HTR-8/SVneo (cell line): ENCODE measurements at places on chromosomes 3 and 15.
A peak's percentile ranks its signal among the peaks of the same experiment; 100 is the strongest.

GRCh38 chr15:74680456-74680855 is 15.4 kb downstream of the EDC3 start:
- DNase-seq = no peak

DNA sequence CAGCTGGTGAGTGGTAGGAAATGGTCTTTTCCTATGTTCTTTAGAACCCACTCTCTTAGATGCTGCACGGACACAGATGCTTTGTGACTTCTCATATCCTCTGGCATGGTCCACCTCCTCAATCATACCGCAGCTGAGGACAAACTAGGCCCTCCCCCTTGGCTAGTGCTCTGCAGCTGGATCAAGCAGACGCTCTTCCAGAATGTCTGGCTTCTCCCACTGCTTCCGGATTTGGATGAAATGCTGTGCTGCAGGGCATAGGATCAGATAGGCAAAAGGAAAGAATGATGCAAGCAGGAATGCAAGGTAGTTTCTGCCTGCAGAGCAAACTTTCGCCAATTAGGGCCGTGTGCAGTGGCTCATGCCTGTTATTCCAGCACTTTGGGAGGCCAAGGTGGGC is 75.7 kb upstream of the SLC4A7 start:
- no peak for DNase-seq

DNA sequence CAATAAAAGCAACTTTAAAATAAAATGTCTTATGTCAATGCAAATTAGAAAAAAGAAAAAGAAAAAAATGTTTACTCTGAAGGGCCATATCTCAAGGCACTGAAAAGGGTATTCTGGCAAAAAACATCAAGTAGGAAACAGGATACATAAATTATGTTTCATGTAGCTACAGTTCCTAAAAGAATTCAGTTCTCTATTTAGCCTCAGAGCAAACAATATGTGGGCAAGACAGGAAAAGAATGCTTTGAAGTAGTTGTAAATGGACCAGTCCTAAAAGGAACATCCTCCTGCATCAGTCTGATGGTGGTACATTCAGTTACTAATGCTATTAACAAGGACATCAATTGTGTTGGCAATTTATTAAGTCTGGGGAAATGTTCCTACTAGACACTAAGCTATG is 8.1 kb downstream of the COMMD2 start:
- DNase-seq = no peak

GRCh38 chr3:16455966-16456365 is 57.5 kb downstream of the RFTN1 start:
- DNase-seq = no peak

GRCh38 chr15:93942269-93942694 is 289.1 kb upstream of the MCTP2 start:
- no peak for DNase-seq

DNA sequence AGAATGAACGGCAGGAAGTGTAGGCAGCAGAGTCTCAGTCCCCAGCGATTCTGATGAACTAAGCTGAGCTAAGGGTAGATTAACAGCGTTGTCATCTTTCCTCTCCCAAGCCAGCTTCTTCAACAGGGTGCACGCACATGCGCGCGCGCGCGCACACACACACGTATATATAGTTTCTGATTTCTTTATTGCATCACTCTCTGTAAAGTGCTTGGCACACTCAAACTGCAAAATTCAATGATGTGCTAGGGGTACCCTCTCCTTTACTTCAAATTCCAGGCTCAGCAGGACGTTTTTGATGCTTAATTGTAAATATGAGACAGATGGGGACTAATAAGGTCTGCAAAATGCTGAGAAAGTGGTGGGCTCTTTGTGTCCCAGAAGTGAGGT is 26.1 kb upstream of the VPS8 start:
- no peak for DNase-seq

- DNase-seq = peak; percentile 7
Measured at GRCh38 chr3:158160958-158161357, 51.1 kb downstream of the RSRC1 start.

GRCh38 chr15:78950343-78950742 is 5.5 kb upstream of the CTSH start:
- no peak for DNase-seq

DNA sequence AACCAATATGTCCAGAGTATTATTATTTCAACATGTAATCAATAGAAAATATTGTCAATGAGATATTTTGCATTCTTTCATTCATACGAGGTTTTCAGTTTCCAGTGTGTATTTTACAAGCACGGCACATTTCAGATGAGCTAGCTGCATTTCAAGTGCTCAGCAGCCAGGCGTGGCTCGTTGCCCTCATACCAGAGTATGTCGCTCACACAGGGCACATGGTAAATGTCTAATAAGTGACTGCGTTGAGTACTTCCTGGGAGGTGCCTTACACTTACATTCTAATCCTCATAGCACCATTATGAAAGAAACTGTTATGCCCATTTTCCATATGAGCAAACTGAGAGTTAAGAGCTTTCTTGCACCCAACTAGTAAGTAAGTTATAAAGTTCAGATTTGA is 47.4 kb downstream of the TMEM266 start:
- no peak for DNase-seq

DNA sequence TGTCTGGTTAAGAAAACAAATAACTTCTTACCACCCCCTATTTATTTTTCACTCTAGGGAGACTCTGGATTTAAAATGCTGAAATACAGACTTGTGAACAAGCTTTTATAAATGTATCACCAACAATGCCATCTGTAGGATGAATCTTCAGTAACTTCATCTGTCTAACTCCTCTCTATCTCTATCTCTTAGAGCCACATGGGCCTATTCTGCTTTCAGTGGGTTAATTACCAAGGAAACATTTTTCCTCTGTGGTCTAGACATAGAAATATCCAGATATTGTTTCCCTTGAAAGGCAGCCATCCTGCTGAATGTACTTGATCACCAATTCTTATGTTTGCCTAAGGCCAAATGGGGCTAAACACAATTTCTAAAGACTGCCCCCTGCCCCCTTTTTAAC is 167.6 kb upstream of the COL8A1 start:
- no peak for DNase-seq

DNA sequence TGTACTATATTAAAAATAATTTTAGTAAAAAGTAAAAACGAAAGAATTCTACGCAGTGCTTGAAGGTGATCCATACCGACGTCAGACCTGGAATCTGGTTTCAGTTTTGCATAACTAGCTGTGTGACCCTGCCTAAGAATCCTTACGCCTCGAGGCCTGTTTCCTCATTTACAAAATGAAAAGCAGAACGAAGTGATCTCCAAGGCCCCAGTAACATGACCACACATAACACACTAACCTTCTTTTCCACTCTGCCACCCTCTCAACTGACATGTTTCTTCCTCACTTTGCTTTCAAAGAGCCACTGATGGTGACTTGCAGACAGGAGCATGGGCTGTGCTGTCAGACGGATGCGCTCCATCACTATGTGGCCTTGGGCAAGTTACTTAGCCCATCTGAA is 4.8 kb downstream of the MESD start:
- no peak for DNase-seq

DNA sequence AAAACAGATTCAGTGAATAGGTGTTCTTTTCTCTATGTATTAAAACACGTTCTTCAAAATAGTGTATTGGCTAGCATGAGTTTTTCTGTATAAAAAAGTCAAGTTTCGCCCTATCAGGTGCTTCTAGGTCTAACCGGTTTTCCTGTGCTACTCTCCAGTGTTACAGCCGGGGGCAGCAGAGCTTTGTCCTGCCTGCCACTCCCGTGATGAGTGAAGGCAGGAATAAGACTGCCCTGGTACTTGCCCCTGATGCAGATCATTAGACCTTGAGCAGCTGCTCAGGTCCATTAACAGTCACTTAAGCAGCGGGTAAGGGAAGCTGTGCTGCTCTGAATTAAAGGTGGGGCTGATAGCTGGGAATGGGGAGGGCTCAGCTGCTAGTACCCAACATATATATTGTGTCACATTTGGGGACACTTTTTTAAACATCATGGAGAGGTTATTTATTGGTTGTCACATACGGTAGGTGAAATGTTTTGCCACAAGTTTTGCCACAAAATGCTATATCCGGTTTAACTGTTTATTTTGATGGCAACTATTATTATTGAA is 1.3 kb upstream of the UNC13C start:
- DNase-seq = no peak

DNA sequence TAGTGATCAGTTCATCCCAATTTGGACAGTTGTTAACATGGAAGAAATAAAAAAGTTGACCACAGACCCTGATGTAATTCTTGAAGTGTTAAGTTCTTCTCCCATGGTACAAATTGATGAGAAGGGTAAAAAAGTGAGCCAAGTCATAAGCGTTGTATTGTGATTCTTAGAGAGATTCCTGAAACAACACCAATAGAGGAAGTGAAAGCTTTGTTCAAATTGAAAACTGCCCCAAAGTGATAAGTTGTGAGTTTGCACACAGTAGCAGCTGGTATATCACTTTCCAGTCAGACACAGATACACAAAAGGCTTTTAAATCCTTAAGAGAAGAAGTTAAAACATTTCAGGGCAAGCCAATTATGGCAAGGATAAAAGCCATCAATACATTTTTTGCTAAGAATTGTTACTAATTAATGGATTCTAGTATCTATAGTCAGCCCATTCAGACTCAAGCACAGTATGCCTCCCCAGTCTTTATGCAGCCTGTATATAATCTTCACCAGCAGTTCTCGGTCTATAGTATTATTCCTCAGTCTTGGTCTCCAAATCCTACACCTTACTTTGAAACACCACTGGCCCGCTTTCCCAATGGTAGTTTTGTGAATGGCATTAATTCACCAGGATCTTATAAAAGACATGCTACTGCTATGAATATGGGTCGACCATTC is 38.2 kb downstream of the CDIN1 start:
- no peak for DNase-seq

DNA sequence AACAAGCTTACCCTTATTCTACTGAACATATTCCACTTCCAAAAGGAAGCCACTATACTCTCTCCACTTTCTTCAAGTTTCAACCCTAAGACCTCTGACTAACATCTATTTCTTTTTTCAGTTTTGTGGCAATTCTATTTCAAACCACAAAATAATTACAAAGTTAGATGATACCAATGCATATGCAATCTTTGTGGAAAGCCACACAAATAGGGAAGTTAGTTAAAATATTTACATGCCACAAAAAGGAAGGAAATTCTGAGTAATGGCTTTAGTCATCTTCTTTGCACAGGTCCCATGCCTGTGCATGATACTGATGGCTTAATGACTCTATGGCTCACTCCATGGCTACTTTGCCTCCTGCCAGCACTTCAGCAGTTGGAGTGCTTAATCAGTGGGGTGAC is 57.0 kb upstream of the MCTP2 start:
- DNase-seq = peak; percentile 6

GRCh38 chr3:24923570-24923969 is 428.9 kb upstream of the THRB start:
- DNase-seq = no peak

GRCh38 chr15:78406016-78406585 is 31.9 kb upstream of the IREB2 start:
- no peak for DNase-seq

GRCh38 chr3:165725296-165725695 is 111.9 kb downstream of the BCHE start:
- no peak for DNase-seq

DNA sequence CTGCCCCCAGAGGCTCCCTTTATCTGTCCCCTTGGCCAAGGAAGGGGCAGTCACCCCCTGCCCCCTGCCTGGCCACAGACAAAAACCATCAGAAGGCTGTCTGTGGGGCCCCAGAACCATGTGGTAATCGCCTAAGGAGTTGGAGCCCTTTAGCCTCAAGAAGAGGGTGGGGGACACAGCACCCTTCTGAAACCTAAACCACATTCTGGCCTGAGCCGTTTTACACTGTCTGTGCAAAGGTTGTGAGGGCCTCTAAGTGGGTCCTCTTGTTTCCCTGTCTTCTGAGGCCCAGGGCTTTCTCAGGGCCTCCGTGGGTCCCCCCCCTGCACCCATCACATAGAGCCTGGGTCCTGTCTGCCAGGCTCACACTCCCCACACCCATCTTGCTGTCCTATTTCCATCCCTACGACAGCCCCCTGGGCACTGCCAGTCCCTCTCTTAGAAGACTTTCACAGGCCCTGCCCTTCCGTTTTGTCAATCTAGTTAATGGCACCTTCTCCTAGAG is 17.9 kb upstream of the RPUSD3 start:
- no peak for DNase-seq

GRCh38 chr3:23830869-23831484 is 25.2 kb downstream of the UBE2E1 start:
- DNase-seq = no peak

GRCh38 chr3:32886296-32886695 is 65.1 kb upstream of the CCR4 start:
- no peak for DNase-seq

DNA sequence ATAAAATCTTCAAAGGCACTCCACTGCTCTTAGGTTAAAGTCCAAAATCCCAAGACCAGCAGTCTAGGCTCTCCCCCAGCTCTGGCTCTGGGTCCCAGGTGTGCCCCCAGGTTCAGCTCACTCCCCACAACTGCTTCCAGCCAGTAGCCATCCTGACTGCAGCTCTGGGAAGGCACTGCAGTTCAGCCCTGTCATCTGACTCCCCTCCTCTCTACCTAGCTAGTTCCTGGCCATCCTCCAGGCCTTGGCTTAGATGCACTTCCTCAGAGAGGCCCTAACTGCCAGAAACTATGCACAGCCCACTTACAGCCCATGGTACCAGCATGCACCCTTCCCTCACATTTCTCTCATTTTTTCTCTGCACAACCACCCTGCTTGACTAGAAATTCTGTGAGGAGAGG is 25.5 kb downstream of the TBC1D2B start:
- no peak for DNase-seq

DNA sequence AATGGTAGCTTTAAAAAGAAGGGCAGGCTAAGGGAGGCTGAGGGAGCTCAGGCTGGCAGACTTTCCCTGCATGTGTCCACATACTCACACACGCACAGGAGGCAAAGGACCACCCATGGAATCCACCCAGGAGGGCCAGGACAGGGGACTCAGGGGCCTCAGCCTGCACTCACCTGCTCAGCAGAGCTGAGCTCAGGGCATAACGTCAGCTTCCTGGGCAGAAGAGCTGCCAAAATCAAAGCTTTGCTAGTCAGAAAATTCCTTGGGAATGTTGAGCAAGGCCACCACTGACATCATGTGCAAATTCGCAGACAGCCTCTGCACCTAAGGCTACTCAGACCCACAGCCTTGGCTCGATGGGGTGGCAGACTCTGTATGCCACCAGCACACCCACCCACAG is 16.4 kb upstream of the ALAS1 start:
- no peak for DNase-seq

- no peak for DNase-seq
Measured at GRCh38 chr3:64971602-64972001, 283.8 kb upstream of the ADAMTS9 start.

GRCh38 chr15:75565062-75565970 is 13.8 kb downstream of the PTPN9 start:
- DNase-seq = no peak

- DNase-seq = peak; percentile 31
Measured at GRCh38 chr3:188230962-188231361, 77.0 kb downstream of the LPP start.

DNA sequence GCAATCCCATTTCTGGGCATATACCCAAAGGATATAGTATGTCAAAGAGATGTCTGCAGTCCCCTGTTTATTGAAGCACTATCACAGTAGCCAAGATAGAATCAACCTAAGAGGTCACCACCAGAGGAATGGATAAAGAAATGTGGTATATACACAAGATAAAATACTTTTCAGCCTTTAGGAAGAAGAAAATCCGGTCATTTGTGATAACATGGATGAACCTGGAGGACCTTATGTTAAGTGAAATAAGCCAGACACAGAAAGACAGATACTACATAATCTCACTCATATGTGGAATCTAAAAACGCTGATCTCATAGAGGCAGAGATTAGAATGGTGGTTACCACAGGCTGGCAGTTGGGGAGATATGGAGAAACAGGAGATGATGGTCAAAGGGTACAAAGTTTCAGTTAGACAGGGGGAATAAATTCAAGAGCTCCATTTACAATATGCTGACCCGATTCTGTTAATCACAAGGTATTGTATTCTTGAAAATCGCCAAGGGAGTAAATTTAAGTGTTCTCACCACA is 195.8 kb downstream of the MTHFS start:
- DNase-seq = no peak
